ENCODE measurements at places on chromosomes 12 and 14.

DNA sequence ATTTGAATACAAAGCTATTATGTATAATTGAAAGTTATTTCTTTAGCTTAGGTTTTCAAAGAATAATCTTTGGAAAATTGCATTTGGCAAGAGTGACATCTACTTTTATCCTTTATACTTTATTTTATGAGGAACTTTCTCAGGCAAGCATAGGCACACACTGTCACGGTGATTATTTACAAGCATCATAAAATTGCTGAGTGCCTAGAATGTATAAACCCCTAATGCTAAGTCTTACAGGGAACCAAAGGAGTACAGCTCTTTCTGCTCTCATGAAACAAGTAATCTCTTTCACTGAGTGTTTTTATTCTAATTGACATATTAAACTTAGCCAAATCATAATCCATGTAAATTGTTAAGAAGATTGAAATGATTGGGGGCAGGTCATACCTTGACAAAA lies 154.9 kb downstream of the FSCB start:
- DNase-seq: no peak

GRCh38 chr12:117334855-117335587 lies 26.4 kb downstream of the NOS1 start:
- DNase-seq: no peak

DNA sequence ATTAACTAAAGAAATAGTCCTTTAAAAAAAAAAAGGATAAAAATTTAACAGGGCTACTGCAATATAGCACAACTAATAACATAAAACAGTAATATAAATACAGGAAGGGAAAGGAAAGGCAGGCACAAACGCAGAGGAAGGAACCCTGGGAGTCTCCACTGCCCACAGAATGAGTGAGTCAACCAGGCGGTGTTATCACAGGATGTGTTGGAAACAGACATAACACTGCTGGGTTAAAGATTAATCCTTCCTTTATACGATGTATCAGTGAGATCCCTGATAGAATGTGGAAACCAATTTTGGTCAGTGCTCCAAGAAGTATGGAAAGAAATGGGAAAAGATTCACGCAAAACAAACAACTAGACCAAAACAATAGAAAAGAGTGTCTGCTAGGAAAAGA lies 47.9 kb downstream of the FGD6 start:
- DNase-seq: no peak

GRCh38 chr12:56163533-56164344 lies 5.6 kb downstream of the MYL6 start:
- DNase-seq: no peak

GRCh38 chr14:51613416-51613815 lies 38.3 kb upstream of the FRMD6 start:
- DNase-seq: no peak
